Smooth muscle cell of the brain vasculature (primary cell): ENCODE measurements at places on chromosomes 4 and X.

DNA sequence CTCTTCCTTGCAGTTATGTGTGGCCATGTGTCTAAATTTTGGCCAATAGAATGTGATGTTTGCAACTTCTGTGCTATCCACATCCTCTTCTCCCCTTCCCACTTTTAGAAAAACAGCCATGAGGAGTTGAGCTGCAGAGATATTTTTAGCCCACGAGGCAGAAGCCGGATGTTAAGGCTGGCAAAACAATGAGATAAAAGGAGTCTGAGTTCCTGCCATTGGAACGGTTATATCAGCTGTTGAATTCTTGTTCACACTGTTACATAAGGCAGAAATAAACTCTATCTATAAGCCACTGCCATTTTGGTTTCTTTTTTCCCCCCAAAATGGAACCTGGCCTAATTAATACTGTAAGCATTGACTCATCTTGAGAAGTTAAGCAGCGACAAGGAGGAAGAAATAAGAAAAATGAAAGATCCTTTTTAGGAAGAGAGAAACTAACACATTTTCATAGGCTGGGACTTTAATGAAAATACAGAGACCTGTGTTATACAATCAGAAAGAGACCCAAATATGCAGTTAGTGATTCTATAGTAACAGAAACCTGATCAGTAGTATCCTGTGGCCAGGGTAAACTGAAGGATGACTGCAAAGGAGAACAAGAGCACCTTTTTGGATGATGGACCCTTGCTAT lies 200.5 kb downstream of the INPP4B start:
- DNase-seq, result no peak

DNA sequence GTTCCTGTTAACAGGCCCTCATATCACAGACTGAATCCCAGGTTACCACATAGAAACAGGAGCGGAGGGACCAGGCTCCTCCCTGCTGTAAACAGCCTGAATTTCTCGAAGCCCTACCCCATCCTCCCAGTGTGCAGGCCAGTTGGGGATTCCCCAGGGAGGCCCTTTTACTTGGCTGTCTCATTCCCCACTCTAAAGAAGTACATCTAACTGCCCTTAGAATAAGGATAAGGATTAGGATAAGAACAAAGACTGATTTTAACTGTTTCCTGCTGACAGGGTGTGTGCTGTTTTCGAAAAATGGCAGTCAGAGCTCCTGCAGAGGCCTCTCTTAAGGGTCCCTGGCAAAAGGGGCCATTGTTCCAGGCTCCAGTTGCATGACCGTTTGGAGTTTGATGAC lies 133.7 kb downstream of the PAPSS1 start:
- DNase-seq, result no peak

DNA sequence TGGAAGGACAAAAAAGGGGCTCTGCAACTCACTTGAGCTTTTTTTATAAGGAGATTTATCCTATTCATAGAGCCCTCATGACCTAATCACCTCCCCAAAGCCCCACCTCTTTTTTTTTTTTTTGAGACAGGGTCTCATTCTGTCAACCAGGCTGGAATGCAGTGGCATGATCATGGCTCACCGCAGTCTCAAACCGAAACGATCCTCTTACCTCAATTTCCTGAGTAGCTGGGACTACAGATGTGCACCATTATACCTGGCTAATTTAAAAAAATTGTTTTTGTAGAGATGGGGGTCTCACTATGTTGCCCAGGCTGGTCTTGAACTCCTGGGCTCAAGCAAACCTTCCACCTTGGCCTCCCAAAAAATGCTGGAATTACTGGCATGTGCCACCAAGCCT lies 61.6 kb upstream of the PDGFRA start:
- no peak for DNase-seq

- no peak for DNase-seq
These were observed 10.9 kb downstream of the DLG3 start for GRCh38 chrX:70455366-70456202.

DNA sequence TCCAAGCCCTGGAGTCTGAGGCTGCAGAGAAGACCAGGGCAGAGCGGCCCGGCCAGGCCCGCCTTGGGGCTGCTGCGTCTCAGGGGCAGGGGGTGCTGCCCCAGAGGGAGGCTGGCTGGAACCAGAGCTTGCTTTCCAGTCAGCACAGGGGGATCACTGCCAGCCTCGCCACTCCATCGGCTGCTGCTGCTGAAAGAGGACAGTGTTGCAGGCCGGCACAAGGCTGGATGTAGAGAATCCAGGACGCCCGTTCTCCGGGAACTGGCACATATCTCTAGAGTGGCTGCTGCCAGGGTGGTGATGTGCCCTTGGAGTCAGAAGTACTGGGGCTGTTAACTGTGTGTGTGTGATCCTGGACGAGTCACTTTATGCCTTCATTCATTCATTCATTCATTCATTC lies 31.9 kb upstream of the SORCS2 start:
- DNase-seq, result no peak
